Thyroid gland (tissue), 4 donors: ENCODE measurements at places on chromosomes 5 and 9. TPM values are rescaled to one million over a fixed set of nuclear protein-coding genes. Genes with fewer than 3 reads are reported as not detected.

- H3K36me3 ChIP-seq, result peaks cover 21% of the 10 kb centered on the region
- no peak for DNase-seq
- no peaks in the 10 kb centered on the region for H3K4me1 ChIP-seq
Measured at GRCh38 chr9:32426278-32426939, 42.0 kb downstream of the ACO1 start.

GRCh38 chr5:7053528-7054209, 340.4 kb downstream of the TENT4A start:
- no peak for DNase-seq
- H3K27ac ChIP-seq, result no peak overlapping the region
- H3K4me1 ChIP-seq, result no peaks in the 10 kb centered on the region
- no peaks in the 10 kb centered on the region for H3K36me3 ChIP-seq
- no peak overlapping the region for H3K4me3 ChIP-seq

DNA sequence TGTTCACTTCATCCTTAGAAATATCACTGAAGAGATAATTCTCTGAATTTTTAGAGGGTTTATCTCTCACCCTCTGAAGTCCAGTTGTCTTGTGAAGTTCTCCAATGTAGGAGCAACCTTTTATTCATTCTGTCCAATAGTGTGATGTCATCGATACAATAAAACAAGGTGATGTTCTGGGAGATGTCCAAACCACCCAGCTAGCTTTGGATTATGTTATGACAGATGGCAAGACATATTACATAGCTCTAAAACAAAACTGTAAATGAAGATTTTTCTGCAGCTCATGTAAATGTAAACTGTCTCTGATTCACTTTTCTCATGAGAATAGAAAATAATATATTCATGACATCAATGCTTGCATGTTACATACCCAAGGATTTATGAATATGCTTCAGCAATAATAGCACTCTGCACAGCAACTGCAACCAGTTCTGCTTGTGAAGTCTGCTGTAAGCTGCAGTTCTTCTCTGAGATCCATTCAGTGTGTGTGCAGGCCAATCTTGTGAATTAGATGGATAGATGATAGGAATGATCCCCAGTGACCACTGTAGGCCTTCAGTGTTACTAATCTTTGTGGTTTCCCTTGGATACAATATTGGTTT, 172.6 kb upstream of the CDH12 start:
- no peak for DNase-seq
- no peaks in the 10 kb centered on the region for H3K36me3 ChIP-seq
- H3K27ac ChIP-seq, result no peak overlapping the region
- no peaks in the 10 kb centered on the region for H3K4me1 ChIP-seq
- H3K4me3 ChIP-seq, result no peak overlapping the region
- H3K27me3 ChIP-seq, result no peaks in the 10 kb centered on the region

GRCh38 chr5:18395126-18396110, 761.2 kb downstream of the TAF11L14 start:
- no peaks in the 10 kb centered on the region for H3K36me3 ChIP-seq
- H3K4me1 ChIP-seq, result no peaks in the 10 kb centered on the region
- H3K4me3 ChIP-seq, result no peak overlapping the region
- no peak for DNase-seq
- H3K27me3 ChIP-seq, result no peaks in the 10 kb centered on the region
- H3K27ac ChIP-seq, result no peak overlapping the region

GRCh38 chr9:132412089-132412488, 2.1 kb downstream of the CFAP77 start:
- H3K4me1 ChIP-seq, result peaks cover 11% of the 10 kb centered on the region
- no peaks in the 10 kb centered on the region for H3K36me3 ChIP-seq
- peaks cover 9% of the 10 kb centered on the region for H3K27me3 ChIP-seq
- H3K27ac ChIP-seq, result no peak overlapping the region
- H3K4me3 ChIP-seq, result no peak overlapping the region

DNA sequence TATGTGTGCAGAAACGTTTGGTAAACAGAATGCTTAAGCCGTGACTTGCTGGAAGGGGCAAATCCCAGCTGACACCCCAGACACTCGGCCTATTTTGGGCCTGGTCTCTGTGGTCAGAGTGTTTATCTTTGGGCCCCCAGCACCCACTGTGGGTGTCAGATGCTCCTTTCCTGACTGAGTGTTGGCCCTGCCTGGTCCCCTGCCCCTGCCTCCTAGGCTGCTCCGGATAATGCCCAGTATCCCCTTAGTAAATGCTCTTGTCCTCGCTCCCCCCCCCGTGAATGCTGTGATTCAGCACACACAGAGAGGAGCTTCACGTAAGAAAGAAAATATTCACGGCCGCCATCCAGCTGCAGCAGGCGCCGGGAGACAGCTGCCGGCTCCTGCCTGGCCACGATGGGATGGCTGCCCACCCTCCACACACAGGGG, 11.3 kb upstream of the ANGPTL2 start:
- no peak overlapping the region for H3K4me3 ChIP-seq
- H3K4me1 ChIP-seq, result peaks cover 53% of the 10 kb centered on the region
- peak overlapping the region; percentile 45 for H3K27ac ChIP-seq
- H3K36me3 ChIP-seq, result no peaks in the 10 kb centered on the region

- H3K4me1 ChIP-seq, result no peaks in the 10 kb centered on the region
- H3K27me3 ChIP-seq, result no peaks in the 10 kb centered on the region
- no peaks in the 10 kb centered on the region for H3K36me3 ChIP-seq
Measured at GRCh38 chr5:83889971-83890745, 169.5 kb upstream of the HAPLN1 start.

GRCh38 chr5:16104961-16105360, 74.6 kb downstream of the MARCHF11 start:
- no peaks in the 10 kb centered on the region for H3K36me3 ChIP-seq
- H3K4me3 ChIP-seq, result no peak overlapping the region
- H3K27ac ChIP-seq, result no peak overlapping the region
- H3K27me3 ChIP-seq, result no peaks in the 10 kb centered on the region

- no peaks in the 10 kb centered on the region for H3K4me1 ChIP-seq
- no peaks in the 10 kb centered on the region for H3K36me3 ChIP-seq
- DNase-seq, result no peak
- no peaks in the 10 kb centered on the region for H3K27me3 ChIP-seq
- H3K27ac ChIP-seq, result no peak overlapping the region
Measured at GRCh38 chr5:69029292-69029691, 64.5 kb upstream of the SLC30A5 start.

DNA sequence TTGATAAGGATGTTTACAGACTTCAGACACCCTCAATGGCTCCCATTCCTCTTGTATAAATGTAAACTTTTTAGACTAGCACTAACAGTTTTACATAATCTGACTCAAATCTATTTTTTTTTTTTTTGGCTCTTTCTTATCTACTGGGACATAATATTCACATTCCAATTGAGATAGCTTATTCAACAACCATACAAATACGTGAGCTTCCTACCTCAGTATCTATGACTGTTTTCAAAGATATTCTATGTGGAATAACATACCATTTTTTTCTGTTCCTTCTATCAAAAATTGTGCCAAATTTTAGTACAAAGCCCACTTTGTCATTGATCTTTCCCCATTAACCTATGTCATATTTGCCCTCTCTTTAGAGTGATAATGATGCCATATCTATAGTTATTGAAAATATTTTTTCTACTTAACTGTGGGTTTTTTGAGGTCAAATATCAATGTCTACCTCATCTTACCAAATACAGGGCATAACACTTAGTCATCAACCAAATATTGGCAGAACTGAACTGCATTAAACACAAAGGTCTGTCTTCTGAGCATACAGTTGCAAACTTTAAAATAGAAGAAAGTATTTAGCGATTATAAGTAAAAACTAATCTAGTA, 482.6 kb downstream of the PTPRD start:
- H3K4me3 ChIP-seq, result no peak overlapping the region
- no peaks in the 10 kb centered on the region for H3K27me3 ChIP-seq
- no peaks in the 10 kb centered on the region for H3K36me3 ChIP-seq
- no peak for DNase-seq
- H3K4me1 ChIP-seq, result no peaks in the 10 kb centered on the region
- no peak overlapping the region for H3K27ac ChIP-seq

DNA sequence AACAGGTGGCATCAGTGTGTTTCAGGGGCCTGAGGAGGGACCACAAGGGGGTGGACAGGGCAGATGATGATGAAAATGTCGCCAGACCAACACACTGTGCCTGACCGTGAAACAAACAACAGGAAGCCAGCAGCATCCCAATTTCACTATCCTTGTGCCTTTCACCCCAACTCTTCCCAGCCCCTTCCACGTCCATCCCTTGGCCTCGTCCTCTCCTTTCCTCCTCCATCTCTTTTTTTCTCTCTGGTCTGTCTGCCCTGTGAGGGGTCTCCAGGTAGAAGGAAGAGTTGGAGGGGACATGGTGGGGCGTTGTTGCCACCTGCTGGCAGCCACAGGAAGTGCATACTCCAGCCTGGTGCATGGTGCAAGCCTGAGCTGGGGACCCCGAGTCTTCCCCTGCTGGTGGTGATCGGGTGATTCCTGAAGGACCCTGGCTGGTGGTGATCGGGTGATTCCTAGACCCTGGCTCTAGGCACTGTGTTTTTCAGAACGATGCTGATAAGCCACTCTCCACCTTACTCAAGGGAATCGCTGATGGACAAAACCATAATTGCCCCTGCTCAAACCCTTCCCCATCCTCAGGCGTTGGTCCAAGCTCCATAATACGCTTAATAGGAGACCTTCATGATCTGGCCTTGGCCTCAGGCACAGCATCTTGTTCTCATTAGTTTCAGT, 21.7 kb upstream of the NSD1 start:
- no peak overlapping the region for H3K27ac ChIP-seq
- H3K36me3 ChIP-seq, result no peaks in the 10 kb centered on the region
- H3K4me1 ChIP-seq, result peaks cover 12% of the 10 kb centered on the region
- H3K4me3 ChIP-seq, result no peak overlapping the region
- DNase-seq, result peak; percentile 47
- no peaks in the 10 kb centered on the region for H3K27me3 ChIP-seq

DNA sequence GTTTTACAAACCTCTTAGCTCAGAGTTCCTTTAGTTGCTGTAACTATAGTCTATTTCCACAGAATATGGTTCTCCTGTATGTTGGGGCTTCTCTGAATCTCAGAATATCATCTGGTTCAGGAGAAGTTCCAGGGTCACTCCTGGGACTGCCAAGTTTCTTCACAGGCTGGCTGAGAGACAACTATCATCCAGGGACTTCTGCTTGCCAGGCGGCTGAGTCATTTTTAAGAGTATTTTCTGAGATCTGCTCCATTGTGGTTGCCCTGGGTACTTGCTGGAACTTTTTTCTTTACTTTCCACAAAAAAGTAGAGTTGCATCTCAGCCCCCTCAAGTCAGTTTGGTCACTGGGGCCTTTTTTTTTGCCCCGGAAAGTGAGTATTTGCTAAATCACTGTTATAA, 566.5 kb downstream of the LRRC70 start:
- H3K27me3 ChIP-seq, result no peaks in the 10 kb centered on the region
- H3K4me1 ChIP-seq, result no peaks in the 10 kb centered on the region
- H3K4me3 ChIP-seq, result no peak overlapping the region
- H3K36me3 ChIP-seq, result no peaks in the 10 kb centered on the region
- H3K27ac ChIP-seq, result no peak overlapping the region

- no peak overlapping the region for H3K27ac ChIP-seq
- H3K4me3 ChIP-seq, result no peak overlapping the region
- peaks cover 91% of the 10 kb centered on the region for H3K36me3 ChIP-seq
- H3K4me1 ChIP-seq, result peaks cover 38% of the 10 kb centered on the region
Measured at GRCh38 chr5:179613460-179614071, 9.9 kb downstream of the HNRNPH1 start.

GRCh38 chr9:81534138-81534875, 155.0 kb downstream of the TLE1 start:
- H3K4me3 ChIP-seq, result no peak overlapping the region
- no peaks in the 10 kb centered on the region for H3K27me3 ChIP-seq
- H3K4me1 ChIP-seq, result no peaks in the 10 kb centered on the region
- DNase-seq, result no peak
- H3K27ac ChIP-seq, result no peak overlapping the region

DNA sequence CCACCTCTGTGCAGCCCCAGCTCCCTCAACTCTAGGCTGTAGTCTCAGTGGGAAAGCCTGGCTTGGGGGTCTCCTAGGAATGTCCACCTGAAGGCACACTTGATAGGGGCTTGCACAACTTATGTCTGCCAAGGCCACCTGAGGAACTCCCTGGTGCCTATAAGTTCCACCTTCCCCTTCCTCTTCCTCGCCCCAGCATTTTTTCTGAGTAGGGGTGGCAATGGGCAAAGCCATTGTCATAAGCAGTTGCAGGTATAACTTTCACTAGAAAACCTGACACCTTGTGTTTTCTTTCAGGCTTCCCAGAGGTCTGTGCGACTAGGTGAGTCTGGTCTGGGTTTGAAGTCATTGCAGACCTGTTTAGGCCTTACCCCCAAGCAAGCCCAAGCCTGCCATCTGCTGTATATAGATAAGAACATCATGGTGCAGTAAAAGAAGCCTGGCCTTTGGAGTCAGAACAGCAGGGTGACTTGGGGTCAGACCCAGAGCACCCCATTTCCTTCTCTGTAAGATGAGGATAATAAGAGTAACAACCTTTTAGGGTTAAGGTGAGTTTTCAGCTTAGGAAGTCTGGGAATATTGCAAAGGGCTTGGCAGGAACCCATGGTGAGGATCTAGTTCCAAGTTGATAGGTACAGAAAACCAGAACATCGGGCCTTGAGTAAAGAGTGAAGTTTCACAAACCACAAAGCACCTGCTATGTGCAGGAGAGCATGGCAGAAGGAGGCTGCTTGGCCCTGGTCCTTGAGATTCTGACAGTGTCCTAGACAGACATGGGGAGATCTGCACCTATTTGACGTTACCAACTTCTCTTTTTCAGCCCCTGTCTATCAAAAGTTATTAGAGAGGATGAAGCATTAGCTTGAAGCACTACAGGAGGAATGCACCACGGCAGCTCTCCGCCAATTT, 33.8 kb downstream of the TGFBI start:
- no peak overlapping the region for H3K27ac ChIP-seq
- no peak overlapping the region for H3K4me3 ChIP-seq
- H3K27me3 ChIP-seq, result no peaks in the 10 kb centered on the region
- peak; percentile 42 for DNase-seq

- H3K36me3 ChIP-seq, result no peaks in the 10 kb centered on the region
- H3K4me3 ChIP-seq, result no peak overlapping the region
- DNase-seq, result no peak
- no peaks in the 10 kb centered on the region for H3K27me3 ChIP-seq
Measured at GRCh38 chr9:112544477-112544876, 57.9 kb downstream of the KIAA1958 start.

Gene OTP
- not detected for total RNA-seq

Gene KIF4B
- not detected for total RNA-seq

Gene PCDHB2
- total RNA-seq, result 3.2 TPM

Gene HSD17B3
- 2.0 TPM for total RNA-seq

Gene CCNJL
- 10.1 TPM for total RNA-seq
